Ascending aorta (tissue), 2 donors: ENCODE measurements at places on chromosomes 16 and 17.

- no peak for DNase-seq
Measured at GRCh38 chr17:48663134-48663924, 37.2 kb upstream of the HOXB9 start.

DNA sequence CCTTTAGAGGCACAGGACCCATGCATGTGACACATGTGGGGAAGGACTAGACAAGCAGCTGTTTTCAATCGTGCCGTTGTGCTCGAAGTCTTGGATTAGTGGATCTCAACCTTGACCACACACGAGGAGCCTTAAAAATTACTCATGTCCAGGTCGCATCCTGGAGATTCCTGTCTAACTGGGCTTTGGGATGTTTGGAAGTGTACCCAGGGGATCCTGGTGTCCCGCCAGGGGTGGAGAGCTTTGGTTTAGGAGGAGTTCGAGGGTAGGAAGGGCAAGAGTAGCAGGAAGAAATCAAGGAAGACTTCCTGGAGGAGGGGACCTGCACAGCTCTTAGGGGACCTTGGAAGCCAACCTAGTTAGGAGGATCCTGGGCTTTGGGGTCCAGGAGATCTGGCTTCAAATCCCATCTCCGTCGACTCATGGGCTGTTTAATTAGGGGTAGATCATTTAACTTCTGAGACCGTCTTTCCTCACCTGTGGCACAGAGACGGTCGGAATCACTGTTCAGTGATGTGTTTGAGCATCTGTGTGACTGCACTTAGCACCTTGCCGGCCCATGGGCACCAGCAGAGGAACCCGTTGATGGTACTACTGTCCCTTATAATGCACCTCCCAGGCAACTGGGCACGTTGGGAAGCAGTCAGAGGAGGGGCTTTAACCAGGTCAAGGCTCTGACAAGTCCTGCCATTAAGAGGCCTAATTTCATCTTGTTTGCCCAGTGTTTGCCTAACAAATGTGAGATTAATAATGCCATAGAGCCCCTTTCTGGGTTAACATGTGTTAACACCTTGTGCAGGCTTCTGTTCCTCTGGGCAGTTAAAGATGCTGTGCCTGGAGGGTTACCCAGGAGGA is 102.0 kb upstream of the PLCG2 start:
- DNase-seq, result no peak

DNA sequence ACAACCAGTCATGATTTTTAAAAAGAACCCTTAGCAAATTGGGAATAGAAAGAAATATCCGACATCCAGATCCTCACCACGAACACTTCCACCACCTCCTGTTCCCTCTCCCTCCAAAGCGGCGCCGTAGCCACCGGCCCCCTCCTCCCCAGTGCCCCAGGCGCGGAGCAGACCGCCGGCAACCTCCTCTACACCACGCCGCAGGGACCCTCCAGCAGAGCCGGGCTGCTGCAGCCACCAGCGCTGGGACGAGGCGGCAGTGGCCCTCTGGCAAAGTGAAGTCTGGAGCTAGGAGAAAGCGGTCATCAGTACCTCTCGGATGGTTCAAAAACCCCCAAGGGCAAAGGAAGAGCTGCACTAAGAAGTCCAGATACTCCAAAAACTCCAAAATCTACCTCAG is 41.4 kb upstream of the SLFN13 start:
- DNase-seq, result no peak

GRCh38 chr16:22071331-22071910 is 20.9 kb upstream of the VWA3A start:
- DNase-seq, result no peak

GRCh38 chr16:76634847-76635697 is 357.9 kb downstream of the CNTNAP4 start:
- no peak for DNase-seq

DNA sequence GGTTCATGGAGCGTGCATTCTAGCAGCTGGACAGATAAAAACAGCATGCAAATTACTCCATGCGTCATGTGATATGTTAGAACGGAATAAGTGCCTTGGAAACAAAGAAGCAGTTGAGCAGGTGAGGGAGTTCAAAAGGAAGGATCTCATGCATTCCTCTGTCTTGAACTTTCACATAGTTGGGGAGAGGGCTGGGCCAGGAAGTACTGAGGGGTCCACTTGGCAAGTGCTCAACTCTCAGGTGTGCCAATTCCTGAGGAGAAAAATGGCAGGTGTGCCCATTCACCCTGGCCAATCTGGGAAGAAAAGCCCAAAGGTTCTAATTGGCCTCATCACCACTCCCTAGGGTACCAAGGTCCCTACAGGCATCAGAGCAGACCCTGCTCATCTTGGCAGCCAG is 67.7 kb downstream of the CES1 start:
- no peak for DNase-seq

DNA sequence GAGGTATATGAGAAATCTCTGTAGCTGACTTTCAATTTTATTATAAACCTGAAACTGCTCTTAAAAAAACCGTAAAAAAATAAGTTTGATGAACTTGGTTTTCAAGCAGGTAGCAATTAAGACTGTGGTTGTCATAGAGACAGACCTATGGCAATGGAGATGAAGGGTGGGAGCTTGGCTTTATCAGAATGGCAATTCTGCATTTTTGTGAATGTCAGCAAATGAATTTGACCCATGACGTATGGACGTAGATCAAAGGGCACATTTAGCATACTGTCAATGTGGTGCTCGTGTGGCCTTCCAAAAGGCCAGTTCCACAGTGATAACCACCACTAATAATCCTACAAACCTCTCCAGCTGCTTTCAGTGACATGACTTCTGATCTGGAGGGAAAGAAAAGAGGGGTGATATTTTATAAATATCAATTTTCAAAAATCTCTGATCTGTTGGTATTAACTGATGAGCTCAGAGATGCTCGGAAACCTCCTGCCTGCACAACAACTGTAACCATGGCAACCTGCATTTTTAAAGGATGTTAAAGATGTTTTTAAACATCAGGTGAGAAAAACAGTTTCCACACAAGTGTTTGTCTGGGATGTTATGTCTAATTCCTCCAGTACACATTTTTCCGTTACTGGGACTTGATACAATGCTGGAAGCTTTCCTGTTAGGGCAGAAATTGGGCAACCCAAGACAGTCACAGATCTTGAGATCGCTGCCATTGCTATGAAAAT is 533.7 kb downstream of the CDH13 start:
- DNase-seq, result no peak

DNA sequence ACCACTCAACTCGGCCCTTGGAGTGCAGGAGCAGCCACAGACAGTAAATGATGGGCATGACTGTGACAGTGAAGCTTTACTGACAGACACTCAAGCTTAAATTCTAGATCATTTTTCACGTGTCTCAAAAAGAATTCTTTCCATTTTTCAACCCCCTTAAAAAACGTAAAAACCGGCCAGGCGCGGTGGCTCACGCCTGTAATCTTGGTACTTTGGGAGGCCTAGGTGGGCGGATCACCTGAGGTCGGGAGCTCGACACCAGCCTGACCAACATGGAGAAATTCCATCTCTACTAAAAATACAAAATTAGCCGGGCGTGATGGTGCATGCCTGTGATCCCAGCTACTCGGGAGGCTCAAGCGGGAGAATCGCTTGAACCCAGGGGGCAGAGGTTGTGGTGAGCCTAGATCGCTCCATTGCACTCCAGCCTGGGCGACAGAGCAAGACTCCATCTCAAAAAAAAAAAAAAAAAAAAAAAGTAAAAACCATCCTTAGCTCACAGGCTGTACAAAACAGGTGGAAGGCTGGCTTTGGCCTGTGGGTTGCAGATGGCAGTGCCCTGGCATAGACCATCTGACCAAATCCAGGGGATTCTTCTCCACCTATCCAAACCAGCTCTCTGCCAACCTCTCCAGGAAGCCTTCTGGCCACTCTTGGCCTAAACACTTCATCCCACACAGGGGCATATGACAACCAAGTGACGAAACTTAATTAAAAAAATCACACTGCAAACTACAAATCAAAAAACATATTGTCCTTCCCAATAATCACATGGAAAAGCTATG is 18.3 kb downstream of the TBC1D16 start:
- no peak for DNase-seq

DNA sequence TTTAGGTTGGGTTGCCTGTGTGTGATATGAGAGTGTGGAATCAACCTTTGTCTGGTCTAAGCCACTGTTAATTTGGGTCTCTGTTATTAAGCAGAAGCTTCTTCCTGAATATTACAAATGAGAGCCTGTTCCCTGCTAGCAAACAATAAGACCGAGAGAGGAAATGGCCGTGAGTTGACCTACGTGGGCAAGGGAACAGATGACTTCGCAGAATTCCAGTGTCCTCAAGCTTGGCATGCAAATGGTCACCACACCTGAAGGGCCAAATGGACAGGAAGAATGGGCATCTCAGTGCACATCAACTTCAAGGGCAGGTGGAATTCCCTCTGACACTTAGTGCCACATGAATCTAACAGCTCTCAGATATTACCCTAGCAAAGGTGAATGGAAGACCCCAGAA is 250.8 kb upstream of the FOXF1 start:
- DNase-seq, result no peak

DNA sequence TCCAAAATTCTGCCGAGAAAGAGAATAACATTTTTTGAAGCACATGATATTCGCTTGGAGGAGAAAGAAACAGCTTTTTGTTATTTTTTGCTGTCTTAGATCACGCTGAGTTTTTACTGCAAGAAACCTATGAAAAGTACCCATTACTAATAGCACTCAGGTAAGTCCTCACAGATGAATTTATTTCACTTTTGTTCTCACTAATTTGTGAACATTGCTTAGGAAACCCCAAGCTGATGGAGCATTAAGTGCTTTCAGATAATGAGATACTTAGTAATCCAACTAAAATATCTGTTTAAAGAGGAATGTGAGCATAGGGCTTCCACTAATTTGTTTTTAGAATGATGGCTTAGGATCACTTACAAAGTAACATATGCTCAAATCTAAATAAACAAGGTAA is 45.7 kb downstream of the MYO1D start:
- no peak for DNase-seq

- DNase-seq, result no peak
Measured at GRCh38 chr16:27174007-27174406, 29.3 kb upstream of the KDM8 start.

- DNase-seq, result no peak
Measured at GRCh38 chr17:36732351-36732750, 131.0 kb downstream of the MRM1 start.

DNA sequence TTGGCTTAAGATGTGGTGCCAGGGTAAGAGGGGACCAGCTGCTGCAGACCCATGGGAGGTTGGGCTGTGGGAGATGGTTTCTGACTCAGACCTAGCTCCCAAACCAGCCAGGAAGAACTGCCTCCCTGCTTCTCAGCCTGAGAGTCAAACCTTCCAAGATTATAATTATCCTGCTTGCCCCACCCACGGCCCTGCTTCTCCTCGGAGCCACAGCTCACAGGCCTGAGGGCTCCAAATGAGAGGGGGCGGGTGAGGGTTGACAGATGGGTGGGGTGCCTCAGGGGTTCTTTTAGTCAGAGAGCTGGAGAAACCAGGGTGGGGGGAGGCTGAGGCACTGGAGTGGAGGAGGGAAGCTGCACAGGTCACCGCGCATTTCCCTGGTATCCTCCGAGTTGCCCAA is 28.7 kb upstream of the GRIN2A start:
- DNase-seq, result no peak

- no peak for DNase-seq
Measured at GRCh38 chr16:87186446-87186845, 130.7 kb downstream of the C16orf95 start.

GRCh38 chr16:81489547-81490267 is 45.1 kb downstream of the CMIP start:
- DNase-seq, result no peak

DNA sequence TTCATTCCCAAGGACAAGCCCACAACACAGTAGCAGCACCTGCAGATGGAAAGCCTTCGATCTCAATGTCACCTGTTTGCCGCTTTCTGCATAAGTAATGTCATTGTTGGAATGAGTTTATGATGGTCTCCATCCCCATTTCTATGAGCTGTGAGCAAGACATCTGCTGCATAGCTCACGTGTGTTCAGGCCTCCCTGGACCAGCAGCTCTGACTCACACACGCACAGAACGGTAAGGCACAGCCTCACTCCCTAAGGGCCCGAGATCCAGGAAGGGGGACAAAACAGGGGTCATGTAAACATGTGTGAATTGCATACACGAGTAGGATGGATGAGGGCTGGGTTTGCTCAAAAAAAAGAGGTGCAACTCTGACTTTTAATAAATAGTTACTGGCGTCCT is 223.1 kb downstream of the SOX9 start:
- no peak for DNase-seq

DNA sequence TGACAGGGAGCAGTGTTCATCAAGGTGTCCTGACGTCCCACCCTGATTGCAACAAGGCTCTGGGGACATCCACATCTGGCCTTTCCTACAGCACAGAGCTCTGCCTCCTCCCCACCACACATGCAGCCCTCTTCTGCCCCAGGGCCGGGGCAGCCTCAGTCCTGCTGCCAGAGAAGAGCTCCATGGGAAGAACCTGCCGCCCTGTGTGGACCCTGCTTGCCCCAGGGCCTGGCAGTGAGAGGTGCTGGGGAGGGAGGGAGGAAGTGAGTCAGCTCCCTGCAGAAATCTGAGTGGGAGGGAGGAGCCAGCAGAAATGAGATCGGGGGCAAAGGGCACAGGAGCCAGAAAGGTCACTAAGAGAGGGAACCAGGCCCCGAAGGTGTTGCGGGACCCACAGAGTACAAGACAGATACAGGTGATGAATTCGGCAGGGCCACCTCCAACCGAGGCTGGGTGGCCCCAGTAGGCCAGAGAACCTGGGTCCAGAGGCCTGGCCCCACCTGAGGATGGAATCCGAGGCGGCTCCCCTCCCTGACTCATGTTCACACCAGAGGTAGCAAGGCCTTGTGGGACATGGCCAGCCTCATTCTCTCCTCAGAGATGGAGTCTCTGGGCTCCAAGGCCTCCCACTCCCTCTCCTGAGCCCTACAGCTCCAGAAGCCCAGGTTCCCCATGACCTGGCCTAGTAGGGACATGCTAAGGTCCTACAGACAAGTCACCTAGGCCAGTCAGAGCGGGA is 24.8 kb downstream of the MYO18A start:
- no peak for DNase-seq

- DNase-seq, result no peak
Measured at GRCh38 chr17:29219378-29220047, 27.1 kb upstream of the CRYBA1 start.
